ENCODE measurements at places on chromosomes 12 and 14.

DNA sequence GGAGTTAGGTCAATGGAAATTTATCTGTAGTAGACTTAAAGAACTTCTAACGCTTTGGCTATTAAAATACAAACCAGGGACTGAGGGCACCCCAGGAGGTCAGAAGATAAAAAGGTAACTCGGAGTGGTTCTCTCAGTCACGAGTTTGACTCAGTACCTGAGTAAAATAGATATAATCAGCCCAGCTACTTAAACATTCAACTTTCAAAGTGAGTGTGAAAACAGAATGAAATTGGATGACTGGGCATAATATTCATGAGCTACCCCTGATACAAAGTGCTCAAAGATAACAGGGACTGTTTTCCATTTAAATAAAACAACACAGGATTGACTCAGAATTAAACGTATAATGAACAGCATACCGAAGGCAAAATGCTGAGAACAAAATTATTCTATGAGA lies 75.0 kb downstream of the FOXN3 start:
- no peak for DNase-seq

- DNase-seq: no peak
Measured at GRCh38 chr12:131980263-131980662, 30.5 kb downstream of the EP400 start.

DNA sequence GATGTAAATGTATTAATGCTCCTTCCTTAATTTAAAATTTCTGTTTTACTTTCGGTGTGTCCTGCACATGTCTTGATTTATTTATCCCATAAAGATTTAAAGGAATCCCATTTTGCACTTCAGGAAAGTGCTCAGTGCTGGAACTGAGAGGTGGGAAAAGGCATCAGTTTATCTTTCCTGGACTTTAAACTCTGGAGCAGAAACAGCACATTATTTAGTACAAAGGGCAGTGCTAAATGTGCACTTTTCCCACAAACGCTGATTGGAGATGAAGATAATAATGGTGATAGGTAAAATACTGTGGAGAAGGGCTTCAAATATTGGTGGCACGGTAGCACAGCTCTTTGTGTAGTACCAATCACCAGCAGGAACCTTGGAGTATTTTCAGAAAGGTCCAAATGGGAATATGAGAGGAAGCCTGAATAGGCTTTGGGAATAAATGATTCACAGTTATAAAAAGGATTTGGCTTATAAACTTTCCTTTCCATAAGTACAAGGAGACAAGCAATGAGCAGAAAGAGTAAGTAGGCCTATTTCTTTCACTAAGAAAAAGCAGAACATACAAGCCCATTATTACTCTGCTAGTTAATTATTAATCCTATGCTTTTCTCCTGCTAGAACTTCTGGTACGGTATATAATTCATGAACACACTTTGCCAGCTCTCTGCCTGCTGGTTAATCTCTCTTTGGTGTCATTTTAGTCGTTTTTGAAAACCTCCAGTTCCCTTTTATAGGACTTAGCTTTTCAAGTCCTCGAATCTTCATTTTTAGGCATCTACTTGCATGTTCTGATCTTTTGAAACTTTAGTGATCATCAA lies 58.3 kb downstream of the SLC15A5 start:
- no peak for DNase-seq

DNA sequence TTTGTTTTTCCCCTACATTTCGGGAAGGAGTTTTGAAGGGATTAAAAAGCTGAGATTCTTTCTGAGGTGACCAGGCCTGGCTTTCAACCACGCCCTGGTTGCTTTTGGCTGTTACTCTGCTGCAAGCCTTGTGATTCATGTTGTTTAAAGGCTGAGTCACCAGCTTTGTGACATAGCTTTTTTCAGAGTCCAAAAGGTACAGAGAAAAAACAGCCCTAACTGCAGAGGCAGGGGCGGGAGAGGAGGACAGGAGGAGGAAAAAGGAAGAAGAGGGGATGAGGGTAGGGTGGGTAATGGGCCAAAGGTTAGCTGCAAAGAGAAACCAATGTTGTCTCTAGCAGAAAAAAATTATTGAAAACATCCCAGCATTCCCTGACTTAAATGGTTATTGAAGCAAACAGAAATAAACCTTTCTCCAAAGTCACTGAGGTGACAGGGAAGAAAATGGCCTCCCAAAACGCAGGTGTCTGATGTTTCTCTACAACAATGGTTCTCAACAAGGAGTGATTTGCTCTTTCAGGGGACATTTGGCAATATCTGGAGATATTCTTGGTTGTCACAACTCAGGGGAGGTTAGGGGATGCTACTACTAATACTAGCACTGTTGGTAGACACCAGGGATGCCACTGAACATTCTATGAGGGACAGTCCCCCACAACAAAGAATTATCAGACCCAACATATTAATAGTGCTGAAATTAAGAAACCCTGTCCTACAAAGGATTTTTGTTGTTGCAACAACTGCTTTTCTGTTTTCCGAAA lies 2.1 kb upstream of the UBC start:
- DNase-seq: peak; percentile 85

DNA sequence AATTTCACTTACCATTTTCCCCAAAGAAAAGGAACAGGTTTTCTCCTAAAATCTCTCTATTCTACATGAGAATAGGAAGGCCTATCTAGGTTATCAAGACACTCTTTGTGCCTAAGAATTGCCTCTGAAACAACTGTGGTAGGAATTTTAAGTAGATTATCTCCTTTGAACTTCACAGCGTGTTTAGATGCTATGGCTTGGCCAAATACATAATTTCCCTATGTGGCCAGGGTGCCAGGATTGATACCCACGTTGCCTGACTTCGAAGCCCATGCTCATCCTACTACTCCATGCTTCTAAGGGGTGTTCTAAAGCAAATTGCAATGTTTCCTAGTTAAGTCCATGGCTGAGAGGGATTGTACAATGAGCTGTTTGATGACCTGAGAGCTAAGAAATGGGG lies 241.5 kb upstream of the FBXO33 start:
- DNase-seq: no peak

DNA sequence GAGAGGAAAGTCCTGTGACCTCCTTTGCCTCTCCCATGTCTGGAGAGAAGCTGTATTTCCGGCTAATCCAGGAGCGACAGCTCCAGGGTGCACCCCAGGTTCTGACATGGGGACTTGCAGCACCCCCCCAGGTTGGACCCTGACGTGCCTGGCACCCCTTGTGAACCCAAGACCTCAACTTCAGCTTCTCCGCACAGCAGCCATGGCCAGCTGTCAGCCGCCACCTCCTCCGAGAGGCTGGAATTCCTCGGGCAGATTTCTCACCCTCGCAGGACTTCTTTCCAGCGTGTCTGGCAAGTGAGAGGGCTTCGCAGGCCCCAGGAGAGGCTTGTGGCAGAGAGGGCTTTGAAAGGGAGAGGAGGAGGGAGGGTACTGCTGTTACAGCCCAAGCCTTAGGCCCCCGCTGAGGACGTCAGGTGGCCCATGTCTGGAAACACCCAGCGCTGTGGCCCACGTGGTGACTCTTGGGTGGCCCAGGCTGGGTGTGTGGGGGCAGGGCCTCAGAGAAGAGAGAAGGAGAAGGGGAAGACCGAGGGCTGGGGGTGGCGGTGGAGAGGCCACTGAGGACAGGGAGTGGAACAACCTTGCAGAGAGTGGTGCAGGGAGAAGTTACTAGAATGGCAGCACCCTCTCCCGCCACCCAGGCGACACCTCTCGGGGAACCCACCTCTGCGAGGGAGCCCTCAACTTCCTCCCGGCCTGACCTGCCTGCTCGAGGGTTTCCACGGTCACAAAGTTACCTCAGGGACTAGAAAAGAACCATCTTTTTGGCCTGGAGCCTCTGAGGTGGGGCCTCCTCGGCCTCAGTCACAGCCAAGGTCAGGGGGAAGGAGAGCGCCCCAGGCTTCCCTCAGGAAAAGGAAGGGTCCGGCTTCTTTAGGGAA lies 11.7 kb upstream of the RPS6KL1 start:
- DNase-seq: no peak

DNA sequence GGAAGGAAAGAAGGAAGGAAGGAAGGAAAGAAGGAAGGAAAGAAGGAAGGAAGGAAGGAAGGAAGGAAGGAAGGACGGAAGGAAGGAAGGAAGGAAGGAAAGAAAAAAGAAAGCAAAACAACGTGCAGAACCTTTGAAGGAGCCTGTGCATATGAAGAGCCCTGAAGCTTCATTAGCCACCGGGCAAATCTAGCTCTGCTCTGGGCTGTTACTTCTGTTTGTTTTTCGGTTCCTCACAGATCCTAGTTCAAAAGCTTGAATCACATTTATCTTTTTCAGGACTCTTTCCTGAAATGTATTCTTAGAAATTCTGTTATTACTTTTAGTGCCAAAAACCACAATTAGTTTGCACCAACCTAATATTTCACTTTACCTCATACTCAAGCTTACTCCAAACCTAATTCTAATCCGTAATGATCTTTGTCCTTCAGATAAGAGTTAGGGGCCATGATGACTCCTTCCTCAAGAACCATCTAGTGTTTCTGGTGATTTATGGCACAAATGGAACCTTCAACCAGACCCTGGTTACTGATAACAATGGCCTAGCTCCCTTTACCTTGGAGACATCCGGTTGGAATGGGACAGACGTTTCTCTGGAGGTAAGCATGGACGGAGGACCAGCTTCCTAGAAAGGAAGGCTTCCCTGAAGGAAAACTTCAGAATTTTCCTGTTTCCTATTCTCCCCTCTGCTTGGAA lies 18.7 kb downstream of the A2ML1 start:
- DNase-seq: no peak

- DNase-seq: no peak
Measured at GRCh38 chr14:102212356-102212755, 72.7 kb downstream of the WDR20 start.

DNA sequence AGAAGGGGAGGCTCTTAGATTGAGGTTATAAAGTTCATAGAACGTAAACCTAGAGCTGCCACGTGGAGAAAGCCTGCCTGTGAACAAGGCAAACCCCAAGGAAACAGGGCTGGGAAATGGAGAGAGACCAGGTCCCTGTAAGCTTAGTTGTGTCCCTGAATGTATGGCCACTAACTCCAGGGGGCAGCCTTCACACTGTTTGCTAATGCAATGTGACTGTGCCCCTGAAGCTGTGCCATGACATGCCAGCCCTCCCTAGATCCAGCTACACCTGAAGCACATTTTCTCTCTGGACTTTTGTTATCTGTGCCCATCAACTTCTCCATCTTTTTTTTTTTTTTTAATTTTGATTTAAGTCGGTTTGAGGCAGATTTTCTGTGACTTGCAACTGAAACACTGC lies 60.6 kb upstream of the TMCC3 start:
- DNase-seq: no peak

DNA sequence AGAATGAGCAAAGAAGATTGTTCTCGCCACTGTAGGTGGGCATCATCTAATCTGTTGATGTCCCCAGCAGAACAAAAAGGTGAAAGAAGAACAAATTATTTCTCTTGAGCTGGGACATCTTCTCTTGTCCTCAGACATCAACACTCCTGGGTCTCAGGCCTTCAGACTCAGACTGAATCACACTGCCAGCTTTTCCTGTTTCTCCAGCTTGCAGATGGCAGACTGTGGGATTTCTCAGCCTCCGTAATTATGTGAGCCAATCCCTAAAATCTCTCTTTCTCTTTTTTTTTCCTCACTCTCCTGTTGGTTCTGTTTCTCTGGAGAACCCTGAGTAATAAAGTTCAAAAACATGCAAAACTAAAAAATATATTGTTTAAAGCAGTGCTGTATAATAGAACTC lies 3.7 kb upstream of the TMPRSS12 start:
- no peak for DNase-seq

GRCh38 chr14:91163316-91163715 lies 49.4 kb downstream of the DGLUCY start:
- DNase-seq: no peak

DNA sequence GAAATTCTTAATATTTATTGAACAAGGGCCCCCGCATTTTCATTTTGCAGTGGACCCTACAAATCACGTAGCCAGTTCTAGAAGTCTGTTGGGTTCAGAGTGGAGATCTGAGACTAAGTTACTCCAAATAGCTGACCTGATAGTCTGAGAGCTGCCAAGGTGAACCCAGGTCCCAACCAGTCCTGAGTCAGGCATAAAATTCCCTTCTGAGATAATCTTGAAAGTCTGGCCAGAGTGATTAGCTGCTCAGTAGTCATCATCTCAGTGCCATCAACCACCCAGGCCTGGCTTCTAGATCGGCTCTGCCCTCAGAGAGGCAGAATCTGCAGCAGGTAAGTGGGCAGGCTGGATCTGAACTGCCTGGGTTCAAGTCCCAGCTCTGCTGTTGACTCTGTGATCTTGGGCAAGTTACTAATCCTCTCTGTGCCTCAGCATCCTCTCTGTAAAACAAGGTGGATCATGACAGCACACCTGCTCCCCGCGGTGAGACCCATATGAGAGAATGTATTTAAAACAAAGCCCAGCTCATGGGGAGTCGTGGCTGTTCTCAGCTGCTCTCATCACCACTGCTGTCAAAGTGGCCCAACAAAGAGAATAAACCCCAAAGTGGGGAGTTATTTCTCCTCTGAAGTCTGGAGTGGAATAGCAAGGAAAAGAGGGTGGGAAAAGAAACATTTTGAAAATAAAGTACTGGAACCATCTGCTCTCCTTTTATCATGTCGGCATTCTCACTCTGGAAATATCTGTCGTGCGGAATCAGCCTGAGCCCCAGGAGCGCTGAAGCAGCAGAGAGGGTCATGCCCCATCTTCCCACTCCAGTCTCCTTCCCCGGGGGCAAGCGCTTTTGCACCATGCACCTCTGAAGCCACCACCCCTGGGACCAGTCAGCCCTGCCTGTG lies 193.3 kb downstream of the DPF3 start:
- no peak for DNase-seq

DNA sequence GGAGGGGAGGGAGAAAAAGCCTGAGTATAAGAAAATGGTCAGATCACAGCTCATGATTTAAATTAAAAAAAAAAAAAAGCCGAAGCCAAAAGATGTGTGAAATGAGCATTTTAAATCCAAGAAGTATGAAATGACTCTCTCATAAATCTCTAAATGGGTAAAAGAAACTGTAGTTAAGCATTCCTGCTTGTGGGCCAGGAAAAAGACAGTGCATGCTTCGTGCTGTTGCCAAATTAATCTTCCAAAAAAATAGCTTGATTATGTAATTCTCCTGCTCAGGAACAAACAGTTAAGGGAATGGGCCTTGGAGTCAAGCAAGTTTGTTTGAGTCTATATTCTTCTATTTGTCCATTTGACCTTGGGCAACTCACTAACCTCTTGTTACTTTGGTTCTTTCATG lies 325.4 kb upstream of the SEL1L start:
- DNase-seq: no peak

GRCh38 chr12:4252601-4253000 lies 21.0 kb upstream of the CCND2 start:
- DNase-seq: no peak

GRCh38 chr14:104306450-104307040 lies 168.2 kb downstream of the KIF26A start:
- DNase-seq: no peak

- no peak for DNase-seq
Measured at GRCh38 chr12:98757455-98757854, 112.4 kb downstream of the APAF1 start.

- DNase-seq: no peak
Measured at GRCh38 chr14:105440554-105440900, 20.9 kb downstream of the MTA1 start.

All from tibial nerve (tissue), 4 donors.